Fibroblast of villous mesenchyme (primary cell): ENCODE measurements at places on chromosomes 3 and 15.

GRCh38 chr3:183275418-183275817 lies 22.4 kb downstream of the B3GNT5 start:
- peak; percentile 82 for DNase-seq

- peak; percentile 14 for DNase-seq
These were observed 52.4 kb upstream of the SNRPA1 start for GRCh38 chr15:101347454-101347853.

- DNase-seq = peak; percentile 80
These were observed 52.9 kb downstream of the CLEC3B start for GRCh38 chr3:45078910-45079522.

- DNase-seq = no peak
These were observed 81.1 kb upstream of the ADPGK start for GRCh38 chr15:72864681-72865080.

DNA sequence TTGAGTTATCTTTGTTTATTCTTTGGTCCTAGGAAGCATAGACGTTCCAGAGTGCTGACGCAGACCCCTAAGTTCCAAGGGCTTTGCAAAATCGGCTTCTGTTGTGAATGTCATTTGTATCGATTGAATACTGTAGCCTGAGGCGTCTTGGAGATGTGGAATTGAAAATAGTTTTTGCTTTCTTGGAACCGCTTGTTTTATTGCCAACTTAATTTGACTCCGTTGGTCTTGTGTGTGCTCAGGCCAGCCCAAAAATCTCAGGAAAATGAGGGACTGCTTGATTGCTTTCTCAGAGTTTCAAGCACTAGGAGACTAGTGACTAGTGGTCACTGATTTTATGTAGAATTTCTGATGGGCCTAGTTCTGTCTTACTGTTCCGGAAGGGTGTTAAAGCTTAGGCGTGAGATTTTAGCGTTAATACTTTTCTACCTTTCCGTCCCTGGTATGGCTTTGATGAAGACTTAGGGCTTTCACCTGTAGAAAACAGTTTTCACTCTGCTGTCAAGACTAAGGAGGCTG lies 263 bp upstream of the UTS2B start:
- peak; percentile 89 for DNase-seq

DNA sequence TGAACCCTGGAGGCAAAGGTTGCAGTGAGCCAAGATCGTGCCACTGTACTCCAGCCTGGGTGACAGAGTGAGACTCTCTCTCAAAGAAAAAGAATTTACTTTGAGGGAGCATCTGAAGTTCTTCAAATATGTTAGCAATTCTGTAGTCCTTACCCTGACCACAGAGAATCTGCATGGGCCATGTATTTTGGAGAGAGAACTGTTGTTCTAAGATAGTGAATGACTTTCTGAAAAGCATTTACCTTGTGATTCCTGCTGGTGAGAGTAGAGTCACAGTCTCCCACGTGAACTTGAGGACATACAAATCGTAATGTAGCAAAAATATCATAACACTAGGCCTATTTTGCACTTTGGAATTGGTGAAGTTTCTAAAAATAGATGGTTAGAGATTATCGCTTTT lies 3.9 kb downstream of the BRK1 start:
- DNase-seq = no peak
